A549 treated with Hydrocortisone at 1 μM for 4 hours (cell line): ENCODE measurements at places on chromosomes 7 and 10. TPM values are rescaled to one million over a fixed set of nuclear protein-coding genes. Genes with fewer than 3 reads are reported as not detected.

GHRHR gene
- total RNA-seq, result 0.41 TPM in 1 of 5 replicates, not detected in the others

GATAD1 gene
- 17.3 to 20.4 TPM (median 18.3 TPM) in 5 replicates for total RNA-seq

SPDYE9 gene
- total RNA-seq, result not detected in 5 replicates

CRYGN gene
- total RNA-seq, result not detected in 5 replicates

PTN gene
- total RNA-seq, result not detected in 5 replicates

CDCA7L gene
- 15.1 to 20.9 TPM (median 16.0 TPM) in 5 replicates for total RNA-seq

ARPC1A gene
- total RNA-seq, result 117 to 137 TPM (median 126 TPM) in 5 replicates

FAM25G gene
- 0.85 to 1.5 TPM (median 1.1 TPM) in 3 of 5 replicates, not detected in the others for total RNA-seq

MRM2 gene
- total RNA-seq, result 50.5 to 61.2 TPM (median 53.6 TPM) in 5 replicates

AGMO gene
- total RNA-seq, result 0.72 to 1.1 TPM (median 0.92 TPM) in 5 replicates

ZNF727 gene
- not detected in 5 replicates for total RNA-seq

HMX3 gene
- total RNA-seq, result 0.08 to 0.13 TPM in 2 of 5 replicates, not detected in the others

SPACDR gene
- 0.53 to 1.3 TPM (median 0.88 TPM) in 5 replicates for total RNA-seq

NT5C2 gene
- total RNA-seq, result 65.9 to 87.0 TPM (median 71.2 TPM) in 5 replicates

PRPF18 gene
- 17.5 to 25.8 TPM (median 18.9 TPM) in 5 replicates for total RNA-seq

ASAH2 gene
- 2.2 to 3.8 TPM (median 2.3 TPM) in 5 replicates for total RNA-seq

LIPJ gene
- total RNA-seq, result not detected in 5 replicates

ADCYAP1R1 gene
- total RNA-seq, result 0.06 to 0.10 TPM in 2 of 5 replicates, not detected in the others

ZNF33A gene
- 5.3 to 8.9 TPM (median 7.9 TPM) in 5 replicates for total RNA-seq

MAP3K8 gene
- total RNA-seq, result 9.5 to 14.1 TPM (median 13.9 TPM) in 5 replicates

TBC1D12 gene
- 5.4 to 6.8 TPM (median 5.7 TPM) in 5 replicates for total RNA-seq

CHST12 gene
- total RNA-seq, result 9.0 to 14.8 TPM (median 12.7 TPM) in 5 replicates

CALY gene
- 0.45 to 0.71 TPM (median 0.59 TPM) in 5 replicates for total RNA-seq

FAM24B gene
- total RNA-seq, result 10.7 to 13.0 TPM (median 12.3 TPM) in 5 replicates

DYDC2 gene
- total RNA-seq, result 0.14 TPM in 1 of 5 replicates, not detected in the others

ACTL6B gene
- not detected in 5 replicates for total RNA-seq

CFTR gene
- 0.03 to 0.08 TPM in 2 of 5 replicates, not detected in the others for total RNA-seq
